ENCODE measurements at places on chromosomes 1 and 21.

DNA sequence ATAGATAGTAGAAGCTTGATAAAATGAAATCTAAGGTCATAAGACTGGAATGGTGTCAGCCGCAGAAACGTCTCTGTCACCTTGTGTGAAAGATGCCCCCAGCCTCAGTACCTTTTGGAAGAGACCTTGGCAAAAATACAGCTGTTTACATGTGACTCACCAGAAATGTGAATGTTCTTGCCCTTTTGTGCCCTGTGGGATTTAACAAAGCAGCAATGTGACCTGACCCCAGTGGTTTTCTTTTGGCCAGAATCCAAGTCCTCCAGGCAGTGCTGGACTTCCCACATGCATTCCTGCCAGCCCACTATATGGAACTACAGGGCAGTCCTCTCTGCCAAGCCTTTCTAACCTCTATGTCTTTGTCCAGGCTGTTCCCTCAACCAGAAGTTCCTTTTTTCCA lies 27.2 kb upstream of the LRRC8C start:
- no peak for DNase-seq

- DNase-seq, result no peak
These were observed 398.7 kb downstream of the PLPP3 start for GRCh38 chr1:56180520-56181190.

- no peak for DNase-seq
These were observed 2.9 kb downstream of the OR10J5 start for GRCh38 chr1:159532922-159533321.

- no peak for DNase-seq
These were observed 35.1 kb downstream of the KCNJ15 start for GRCh38 chr21:38291874-38292273.

- DNase-seq, result peak; percentile 76
These were observed 89.7 kb upstream of the RUNX1 start for GRCh38 chr21:35138665-35139381.

DNA sequence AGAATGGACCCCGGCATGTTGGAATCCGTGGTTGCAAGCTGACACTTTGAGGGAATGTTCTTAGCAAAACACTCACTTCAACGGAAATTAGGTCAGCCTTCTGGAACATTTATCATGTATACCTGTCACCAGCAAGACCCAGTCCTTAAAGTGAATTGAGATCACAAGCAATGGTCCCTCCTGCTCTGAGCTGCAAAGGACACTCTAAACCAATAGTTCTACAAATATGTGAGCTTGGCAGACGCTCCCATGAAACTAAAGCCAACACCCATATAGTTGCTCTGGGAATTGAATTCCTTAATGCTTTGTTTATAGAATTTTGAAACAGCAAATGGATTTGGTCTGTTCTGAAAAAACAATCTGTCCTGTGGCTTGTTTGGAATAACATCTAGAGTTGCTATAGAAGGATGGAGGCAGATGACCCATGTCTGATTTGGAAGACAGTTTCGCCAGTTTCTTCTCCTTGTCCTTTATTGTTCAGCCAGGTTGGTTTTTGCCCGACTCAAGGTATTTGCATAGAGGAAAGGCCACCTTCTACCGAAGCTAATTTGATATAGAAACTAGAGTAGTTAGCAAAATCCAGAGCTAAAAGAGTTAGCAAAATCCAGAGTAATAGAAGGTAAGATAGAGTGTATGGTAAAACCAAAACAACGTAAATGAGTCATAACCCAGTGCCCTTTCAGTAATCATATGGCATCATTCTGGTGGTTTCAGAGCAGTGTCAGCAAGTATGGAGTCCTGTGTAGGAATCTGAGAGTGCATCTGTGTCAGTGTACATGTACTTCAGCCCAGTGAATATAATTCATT lies 236.2 kb downstream of the NFIA start:
- DNase-seq, result no peak
